ENCODE measurements at places on chromosomes 2 and 18.

DNA sequence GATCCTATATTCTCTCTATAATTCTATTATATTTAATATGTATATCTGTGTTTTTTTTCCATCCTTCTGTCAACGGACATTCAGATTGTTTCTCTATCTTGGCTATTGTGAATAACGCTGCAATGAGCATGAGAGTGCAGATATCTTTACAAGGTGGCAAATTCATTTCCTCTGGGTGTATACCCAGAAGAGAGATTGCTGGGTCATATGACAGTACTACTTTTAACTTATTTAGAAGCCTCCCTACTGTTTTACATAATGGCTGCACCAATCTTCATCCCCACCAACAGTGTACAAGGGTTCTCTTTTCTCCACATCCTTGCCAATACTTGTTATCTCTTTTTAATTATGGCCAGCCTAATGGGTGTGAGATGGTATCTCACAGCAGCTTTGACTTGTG, 66.5 kb downstream of the TSPYL6 start:
- DNase-seq, result no peak

- no peak for DNase-seq
Observed at GRCh38 chr2:100887713-100888495, 68.0 kb downstream of the NPAS2 start.

GRCh38 chr2:182611009-182611408, 105.0 kb upstream of the DNAJC10 start:
- no peak for DNase-seq

- DNase-seq, result no peak
Observed at GRCh38 chr2:222071911-222072310, 226.9 kb downstream of the PAX3 start.

DNA sequence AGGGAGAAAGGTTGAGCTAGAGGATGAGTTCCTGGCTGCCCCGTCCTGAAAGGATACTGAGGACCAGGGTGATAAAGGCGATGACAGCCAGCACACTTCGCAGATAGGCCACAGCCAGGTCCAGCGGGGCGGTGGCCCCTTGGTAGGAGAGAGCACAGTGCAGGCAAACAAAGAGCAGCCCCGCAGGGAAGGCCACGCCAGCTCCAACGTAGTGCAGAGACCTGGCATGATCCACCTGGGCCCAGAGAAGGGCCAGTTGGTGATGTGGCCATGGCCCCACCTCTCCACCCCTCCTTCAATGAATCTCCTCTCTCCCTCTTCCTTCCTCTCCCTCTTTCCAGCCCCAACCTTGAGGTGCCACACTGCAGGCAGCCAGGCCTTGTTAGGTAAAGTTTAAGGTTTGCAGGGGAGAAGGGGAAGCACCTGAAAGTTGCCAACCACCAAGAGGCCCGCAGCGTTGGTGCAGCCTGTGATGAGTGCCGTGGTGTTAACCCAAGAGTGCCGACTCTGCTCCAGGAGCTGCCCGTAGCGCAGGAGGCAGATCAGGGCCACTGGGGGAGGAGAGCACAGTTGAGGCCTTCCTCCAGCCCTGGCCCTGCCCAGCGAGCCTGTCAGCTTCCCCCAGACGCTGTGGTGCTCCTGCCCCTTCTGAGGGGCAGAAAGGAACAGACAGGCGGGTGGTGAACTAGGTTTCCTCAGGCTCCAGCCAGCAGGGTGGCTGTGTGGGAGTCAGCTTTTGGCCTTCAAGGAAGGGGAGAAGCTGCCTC, 2.8 kb downstream of the TMEM150A start:
- DNase-seq, result no peak

DNA sequence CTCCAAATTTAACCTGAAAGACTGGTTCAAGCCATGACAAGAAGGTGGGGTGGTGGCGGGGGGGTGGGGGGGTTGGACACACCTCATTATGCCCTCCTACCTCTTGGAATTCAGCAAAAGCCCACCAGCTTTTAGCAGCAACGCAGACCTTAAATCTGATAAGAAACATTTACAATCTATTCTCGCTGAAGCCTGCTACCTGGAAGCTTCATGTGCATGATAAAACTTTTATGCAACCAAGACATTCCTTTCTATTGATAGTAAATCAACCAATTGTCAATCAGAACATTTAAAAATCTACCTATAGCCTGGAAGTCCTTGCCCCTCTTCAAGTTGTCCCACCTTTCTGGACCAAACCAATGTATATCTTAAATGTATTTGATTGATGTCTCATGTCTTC, 113.6 kb upstream of the FAM98A start:
- DNase-seq, result no peak
